ENCODE measurements at places on chromosomes 4 and X.
A peak's percentile ranks its signal among the peaks of the same experiment; 100 is the strongest.

DNA sequence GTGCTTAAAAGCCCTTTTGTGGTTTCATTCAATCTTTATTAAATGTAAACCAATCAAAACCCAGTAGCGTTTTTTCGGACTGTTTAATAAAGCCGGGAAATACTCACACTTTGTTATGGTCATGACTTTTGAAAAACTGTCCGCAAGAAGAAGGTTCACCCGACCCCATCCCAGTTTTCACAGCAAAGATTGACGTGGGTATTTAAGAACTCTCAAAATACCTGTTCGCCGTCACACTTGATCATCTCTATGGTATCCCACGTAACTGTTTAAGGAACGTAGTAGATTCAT lies 20.9 kb downstream of the ETDB start:
- no peak for DNase-seq

DNA sequence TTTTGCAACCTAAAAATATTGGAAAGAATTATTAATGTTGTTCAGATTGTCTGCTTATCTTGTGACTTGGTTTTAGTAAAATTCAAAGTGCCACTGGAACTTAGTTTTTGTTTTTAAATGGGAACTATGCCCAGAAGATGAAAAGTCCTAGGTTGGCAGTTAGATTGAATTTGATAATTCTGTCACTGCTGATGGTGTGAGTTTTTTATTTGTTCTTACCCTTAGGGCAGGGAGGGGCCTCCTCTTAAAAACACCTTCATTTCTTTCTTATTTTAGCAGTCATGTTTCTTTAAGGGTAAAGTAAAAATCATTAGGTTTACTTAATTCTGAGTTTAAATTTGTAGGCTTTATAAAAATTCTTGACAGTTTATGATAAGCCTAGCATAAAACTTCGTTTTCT lies 80.6 kb downstream of the AFF1 start:
- DNase-seq = no peak

- no peak for DNase-seq
Measured at GRCh38 chr4:7904952-7905915, 34.4 kb downstream of the AFAP1 start.

DNA sequence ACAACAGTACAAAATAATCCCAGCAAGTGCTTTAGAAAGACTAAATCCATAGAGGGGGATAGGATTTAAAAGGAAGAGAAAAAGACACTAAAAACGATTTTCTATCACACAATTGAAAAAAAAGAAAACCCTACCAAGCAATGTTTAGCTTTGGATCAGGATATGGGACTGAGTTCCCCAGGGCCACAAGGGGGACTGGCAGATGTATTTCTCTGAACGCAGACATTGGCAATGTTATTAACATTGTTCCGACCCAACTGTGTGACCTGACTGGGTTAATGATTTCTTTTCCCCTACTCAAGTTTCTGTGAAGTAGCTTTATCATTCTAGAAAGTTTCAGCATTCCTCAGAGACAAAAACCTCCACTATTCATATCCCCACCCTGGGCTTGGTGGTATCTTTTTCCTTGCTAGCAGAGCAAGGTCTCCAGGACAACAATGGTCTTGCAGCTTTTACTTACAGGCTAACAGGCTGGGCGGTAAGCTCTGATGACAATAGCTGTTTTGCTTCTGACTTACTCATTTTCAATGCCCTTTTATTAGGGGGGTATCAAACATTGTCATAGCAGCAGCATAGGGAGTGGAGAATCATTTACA lies 25.8 kb downstream of the SLC7A11 start:
- DNase-seq = no peak

- DNase-seq = no peak
Measured at GRCh38 chr4:87116231-87116630, 104.2 kb downstream of the KLHL8 start.

GRCh38 chrX:138711399-138712347 lies at the start of gene FGF13:
Gene FGF13, minus strand, starts transcription at chrX:138711717. Its CDS starts 714 bp downstream, at chrX:138711003.
- DNase-seq = no peak

DNA sequence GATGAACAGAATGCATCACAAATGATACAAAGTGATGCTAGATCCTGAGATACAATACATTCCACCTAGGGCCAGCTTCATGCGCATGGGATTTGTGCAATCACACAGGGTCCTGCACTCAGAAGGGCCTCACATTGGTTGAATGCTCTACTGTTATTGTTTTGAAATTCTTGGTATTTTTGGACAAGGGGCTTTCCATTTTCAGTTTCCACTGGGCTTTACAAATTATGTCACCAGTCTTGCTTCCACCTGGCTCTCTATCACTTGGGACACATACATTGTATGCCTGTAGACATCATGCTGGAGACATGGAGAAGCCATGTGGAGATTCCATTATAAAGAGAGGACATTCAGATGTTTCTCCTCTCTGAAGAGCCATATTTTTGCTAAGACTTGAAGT lies 155.8 kb downstream of the NAA11 start:
- no peak for DNase-seq

DNA sequence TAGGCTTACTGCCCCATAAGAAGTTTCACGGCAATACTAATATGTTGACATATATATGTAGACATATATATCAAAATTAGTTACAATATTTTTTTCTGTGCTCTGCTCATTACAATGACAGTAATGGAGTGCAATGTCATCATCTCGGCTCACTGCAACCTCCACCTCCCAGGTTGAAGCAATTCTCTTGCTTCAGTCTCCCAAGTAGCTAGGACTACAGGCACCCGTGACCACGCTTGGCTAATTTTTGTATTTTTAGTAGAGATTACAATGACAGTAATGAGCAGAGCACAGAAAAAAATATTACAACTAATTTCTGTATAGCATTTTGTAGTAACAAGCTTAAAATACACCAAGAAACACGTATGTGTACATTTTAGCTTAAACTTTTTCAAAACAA lies 7.6 kb downstream of the EIF4E start:
- no peak for DNase-seq

DNA sequence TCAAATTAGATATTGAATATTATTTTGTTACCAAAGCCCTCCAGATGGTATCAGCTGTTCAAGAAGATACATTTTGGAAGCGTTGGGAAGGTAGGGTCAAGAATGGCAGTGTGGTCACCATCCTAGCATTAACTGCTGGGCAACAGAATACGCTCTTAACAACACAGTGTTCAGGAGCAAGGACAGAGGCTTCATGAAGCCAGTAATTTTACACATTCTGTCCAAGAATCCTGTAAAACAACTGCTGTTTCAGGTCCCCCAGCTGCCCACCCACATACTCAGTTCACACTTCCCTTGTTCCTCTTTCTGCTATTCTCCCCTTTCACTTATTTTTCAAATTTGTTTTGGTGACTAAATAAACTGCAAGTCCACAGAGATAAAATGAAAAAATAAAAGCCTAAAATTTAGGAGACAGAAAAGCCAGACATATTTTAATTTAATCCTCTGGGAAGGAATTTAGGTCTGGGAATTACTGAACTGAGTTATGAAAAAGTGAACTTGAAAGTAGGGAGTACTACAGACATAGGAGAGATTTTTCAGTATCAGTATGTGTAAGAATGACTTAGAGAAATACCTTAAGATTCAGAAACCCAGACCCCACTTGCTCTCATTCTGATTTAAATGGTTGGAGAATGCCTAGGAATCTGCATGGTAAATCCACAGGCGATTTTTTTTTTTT lies 406.7 kb downstream of the MAPK10 start:
- DNase-seq = no peak

- no peak for DNase-seq
Measured at GRCh38 chr4:139838811-139839210, 173.2 kb downstream of the MGST2 start.

- DNase-seq = no peak
Measured at GRCh38 chrX:100340491-100341141, 69.5 kb downstream of the PCDH19 start.

- no peak for DNase-seq
Measured at GRCh38 chr4:156362581-156362980, 408.9 kb upstream of the CTSO start.

DNA sequence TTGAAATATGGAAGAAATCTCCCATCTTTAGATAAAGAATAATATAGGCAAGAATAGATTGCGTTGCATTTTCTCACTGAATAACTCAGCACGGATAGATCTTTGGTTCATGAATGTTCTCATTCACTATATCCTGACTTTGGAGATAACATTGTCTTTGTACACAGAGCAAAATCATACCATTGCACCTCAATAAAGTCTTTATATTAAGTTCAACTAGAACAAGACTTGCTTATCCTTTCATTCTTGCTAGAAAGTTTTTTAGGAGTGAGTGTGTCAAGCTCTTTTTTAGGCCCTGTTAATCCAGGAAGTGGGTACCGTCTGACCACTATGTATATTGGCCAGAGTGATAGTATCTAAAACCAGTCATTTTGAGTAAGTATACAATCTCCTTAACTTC lies 658.7 kb downstream of the FSTL5 start:
- no peak for DNase-seq

DNA sequence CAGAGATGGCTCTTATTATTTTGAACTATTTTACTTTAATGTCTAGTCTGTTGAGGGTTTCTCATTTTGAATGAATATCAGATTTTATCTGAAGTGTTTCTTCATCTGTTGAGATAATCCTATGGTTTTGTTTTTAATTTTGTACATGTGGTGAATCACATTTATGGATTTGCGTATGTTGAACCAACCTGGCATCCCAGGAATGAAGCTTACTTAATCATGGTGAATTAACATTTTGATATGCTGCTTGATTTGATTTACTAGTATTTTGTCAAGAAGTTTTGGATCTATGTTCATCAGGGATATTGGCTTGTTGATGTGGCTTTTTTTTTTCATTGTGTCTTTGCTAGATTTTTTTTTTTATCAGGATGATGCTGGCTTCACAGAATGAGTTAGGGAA lies 2390.9 kb downstream of the PCDH7 start:
- no peak for DNase-seq

- no peak for DNase-seq
Measured at GRCh38 chr4:185734214-185734613, 77.8 kb downstream of the SORBS2 start.

DNA sequence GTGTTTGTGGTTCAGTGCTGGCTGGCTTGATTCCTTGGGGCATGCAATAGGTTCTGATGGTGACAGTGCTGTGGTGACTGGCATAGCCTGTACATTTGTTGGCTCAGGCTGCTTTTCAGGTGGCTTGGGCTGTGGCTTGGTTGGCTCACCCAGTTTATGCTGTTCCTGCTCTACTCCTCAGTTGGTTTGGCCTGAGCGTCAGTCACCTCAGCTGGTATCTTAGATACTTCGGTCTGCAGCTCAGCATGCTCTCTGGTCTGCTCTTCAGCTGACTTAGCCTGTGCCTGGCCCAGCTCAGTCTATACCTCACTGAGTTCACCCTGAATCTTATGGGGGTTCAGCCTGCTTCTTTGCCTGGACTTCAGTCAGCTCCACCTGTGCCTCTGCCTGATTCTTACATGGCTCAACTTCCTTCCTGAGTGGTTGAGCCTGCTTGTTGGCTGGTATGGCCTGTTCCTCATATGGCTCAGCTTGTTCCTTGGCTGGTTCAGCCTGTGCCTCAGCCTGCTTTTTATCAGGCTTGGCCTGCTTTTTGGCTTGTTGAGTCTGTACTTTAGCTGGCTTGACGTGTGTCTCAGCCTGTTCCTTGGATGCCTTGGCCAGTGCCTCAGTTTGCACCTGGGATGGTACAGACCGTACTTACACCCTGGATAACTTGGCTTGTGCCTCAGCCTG lies 170.6 kb downstream of the MSN start:
- no peak for DNase-seq

- DNase-seq = no peak
Measured at GRCh38 chr4:81424816-81425755, 46.6 kb downstream of the RASGEF1B start.

DNA sequence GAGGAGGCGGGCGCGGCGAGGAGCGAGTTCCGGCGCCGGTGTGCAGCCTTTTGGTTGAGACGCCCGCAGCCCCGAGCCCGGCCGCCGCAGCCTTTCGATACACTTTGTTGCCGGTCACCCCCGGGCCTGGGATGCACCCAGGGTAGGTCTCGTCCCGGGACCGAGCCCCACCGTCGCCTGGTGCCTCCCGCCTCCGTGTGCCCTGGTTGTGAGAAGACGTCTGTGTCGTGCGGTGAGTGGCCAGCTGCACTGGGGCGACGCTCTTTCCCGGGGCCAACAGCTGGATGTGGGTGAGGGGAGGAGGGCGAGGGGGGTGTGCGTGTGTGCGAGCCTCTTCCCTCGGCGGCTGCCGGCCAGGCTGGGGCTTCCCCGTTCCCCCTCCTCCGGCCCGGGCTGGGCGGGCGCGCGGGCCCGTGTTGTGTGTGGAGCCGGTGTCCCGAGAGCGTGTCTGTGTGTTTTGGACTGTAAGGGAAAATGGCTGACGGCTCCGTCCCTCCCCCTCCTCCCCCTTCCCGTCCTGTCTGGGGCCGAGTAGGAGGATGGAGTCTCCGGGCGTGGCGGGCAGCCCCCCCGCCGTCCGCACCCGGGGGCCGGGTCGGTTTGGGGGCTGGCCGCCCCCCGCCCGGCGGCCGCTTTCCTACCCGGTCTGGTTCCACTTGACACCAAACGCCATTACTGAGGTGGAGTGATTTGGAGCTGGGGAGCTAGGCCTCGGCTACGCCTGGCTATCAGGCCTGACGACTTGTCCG lies 807 bp downstream of the USP9X start:
- peak; percentile 34 for DNase-seq

DNA sequence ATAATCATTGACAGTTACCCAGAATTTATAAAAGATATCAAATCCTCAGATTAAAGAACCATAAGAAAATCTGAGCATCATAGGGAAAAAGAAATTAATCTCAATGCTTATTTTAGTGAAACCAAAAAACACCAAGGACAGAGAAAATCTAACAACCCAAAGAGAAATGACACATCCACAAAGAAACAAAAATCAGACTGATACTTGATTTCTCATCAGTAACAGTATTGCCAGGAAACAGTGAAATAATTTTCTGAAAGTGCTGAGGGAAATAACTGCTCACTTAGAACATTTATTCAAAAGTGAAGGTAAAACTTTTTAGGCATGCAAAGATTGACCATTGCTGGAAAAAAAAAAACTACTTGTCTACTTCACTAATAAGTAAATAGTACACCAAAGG lies 10.6 kb downstream of the MOSPD2 start:
- DNase-seq = no peak

DNA sequence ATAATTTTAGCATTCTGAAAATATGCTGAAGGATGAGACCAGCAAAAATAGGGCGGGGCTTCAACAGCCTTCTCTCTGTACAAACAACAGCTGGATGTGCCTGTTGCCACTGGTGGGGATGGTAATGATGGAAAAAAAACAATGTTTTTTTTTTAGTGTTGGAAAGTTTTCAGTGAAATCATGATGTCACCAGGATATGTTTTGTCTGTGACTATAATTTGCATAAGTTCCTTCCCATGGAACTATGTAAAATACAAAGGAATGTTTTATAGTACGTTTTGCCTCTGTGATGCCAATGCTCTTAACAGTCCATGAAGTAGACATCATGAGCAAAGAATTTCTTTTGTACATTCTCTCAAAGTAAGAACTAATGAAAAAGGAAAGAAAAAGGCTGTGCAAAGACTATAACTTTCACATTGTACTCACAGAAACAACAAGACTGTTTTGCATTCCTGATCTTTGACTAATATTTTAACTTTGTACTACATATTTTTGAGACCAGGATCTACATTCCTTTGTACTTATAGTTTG lies 589.7 kb downstream of the SPRY1 start:
- no peak for DNase-seq

GRCh38 chr4:158496030-158496741 lies 25.5 kb upstream of the RXFP1 start:
- DNase-seq = no peak

Measured in stimulated activated CD4-positive, alpha-beta T cell treated with anti-CD3 and anti-CD28 coated beads, TNF-alpha, amount 100 ng/mL, for 24 hours (primary cell).